WTC11 (cell line): ENCODE measurements at places on chromosomes 7 and 10. TPM values are rescaled to one million over a fixed set of nuclear protein-coding genes. Genes with fewer than 3 reads are reported as not detected.

DNA sequence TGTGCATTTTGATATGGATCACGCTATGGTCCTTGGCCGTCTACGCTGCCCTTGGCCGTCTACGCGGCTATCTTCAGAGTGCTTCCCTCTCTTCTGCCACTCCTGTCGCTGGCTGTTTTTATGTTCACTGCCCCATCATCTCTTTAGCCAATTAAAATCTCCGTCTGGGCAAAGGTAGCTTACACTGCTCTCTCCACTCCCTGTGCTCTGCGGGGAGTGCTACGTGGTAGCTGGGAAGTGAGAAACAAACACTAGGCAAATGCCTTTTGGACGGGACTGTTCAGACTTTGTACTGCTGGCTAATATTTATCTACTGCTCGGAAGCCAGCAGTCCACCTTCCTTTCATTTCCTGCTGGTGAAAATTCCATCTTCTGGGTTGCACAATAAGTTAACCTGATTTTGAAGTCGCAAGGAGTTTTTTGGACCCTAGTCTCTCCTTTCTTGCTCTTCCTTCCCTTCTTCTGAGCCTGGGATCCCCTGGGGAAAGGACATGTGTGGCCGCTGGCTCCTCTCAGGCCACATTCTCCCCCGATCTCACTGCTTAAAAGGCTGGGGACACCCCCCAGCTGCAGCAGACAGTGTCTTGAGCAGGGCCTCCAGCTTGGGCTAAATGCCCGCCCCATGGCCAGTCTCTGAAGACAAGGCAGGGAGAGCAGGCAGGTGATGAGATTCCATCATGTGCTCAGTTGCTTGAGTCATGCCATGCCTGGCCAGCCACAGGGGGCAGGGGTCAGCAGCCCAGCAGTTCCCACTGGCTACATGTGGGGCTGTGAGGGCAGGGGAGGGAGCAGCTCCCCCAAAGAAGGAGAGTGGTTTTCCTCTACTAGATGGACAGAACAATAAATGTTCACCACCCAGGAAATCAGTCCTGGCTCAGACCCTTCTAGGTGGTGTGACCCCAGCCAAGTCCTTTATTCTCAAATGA is 25.5 kb upstream of the RBM33 start:
- no peak overlapping the region for H3K27ac ChIP-seq
- H3K4me3 ChIP-seq = no peak overlapping the region
- DNase-seq = no peak
- peaks cover 33% of the 10 kb centered on the region for H3K36me3 ChIP-seq

- H3K4me3 ChIP-seq = no peak overlapping the region
- DNase-seq = no peak
Observed at GRCh38 chr7:89728481-89728880, 425.8 kb upstream of the STEAP1 start.

Gene PLEKHA1
- total RNA-seq = 34.6 to 46.6 TPM (median 43.7 TPM) in 3 replicates

GRCh38 chr10:32938554-32939061 is 19.4 kb downstream of the ITGB1 start:
- H3K4me1 ChIP-seq = peaks cover 56% of the 10 kb centered on the region
- H3K27me3 ChIP-seq = no peaks in the 10 kb centered on the region
- peak overlapping the region; percentile 77 for H3K27ac ChIP-seq
- H3K36me3 ChIP-seq = peaks cover 11% of the 10 kb centered on the region
- no peak for DNase-seq

DNA sequence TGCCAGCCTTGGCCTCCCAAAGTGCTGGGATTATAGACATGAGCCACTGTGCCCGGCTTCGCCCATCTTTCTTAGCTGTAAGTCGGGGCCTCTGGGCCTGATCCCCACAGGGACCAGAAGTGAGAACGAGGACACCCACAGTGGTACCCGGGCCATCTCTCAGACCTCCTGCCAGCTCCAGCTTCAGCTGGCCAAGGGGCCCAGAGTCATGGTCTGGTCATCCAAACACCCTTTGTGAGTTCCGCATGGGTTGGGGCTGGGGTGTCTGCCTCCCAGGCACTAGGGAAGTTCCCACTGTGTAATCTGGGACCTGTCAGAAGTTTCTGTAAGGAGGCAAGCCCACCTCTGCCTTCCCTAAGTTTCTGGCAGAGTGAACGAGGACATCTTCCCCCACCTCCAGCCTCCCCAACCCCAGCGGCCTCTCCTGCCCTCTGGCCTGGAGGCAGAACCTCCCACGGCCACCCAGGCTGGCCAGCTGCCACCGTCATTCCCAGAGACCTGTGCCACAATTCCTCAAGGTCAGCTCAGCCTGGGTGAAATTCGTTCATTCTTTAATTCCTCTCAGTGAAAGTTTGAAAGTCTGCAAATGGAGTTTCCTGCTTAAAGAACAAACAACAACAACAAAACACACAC is 19.5 kb upstream of the FOXL3 start:
- H3K4me1 ChIP-seq = no peaks in the 10 kb centered on the region
- peaks cover 31% of the 10 kb centered on the region for H3K27me3 ChIP-seq
- no peak for DNase-seq

GRCh38 chr7:82105463-82105862 is 335.6 kb upstream of the HGF start:
- H3K4me1 ChIP-seq = peaks cover 10% of the 10 kb centered on the region
- H3K36me3 ChIP-seq = no peaks in the 10 kb centered on the region
- H3K27ac ChIP-seq = 0 out of 2 replicates have a peak overlapping the region, but pooled peaks have one; percentile 29
- H3K27me3 ChIP-seq = no peaks in the 10 kb centered on the region
- no peak overlapping the region for H3K4me3 ChIP-seq

Gene TEX47
- not detected in 3 replicates for total RNA-seq

DNA sequence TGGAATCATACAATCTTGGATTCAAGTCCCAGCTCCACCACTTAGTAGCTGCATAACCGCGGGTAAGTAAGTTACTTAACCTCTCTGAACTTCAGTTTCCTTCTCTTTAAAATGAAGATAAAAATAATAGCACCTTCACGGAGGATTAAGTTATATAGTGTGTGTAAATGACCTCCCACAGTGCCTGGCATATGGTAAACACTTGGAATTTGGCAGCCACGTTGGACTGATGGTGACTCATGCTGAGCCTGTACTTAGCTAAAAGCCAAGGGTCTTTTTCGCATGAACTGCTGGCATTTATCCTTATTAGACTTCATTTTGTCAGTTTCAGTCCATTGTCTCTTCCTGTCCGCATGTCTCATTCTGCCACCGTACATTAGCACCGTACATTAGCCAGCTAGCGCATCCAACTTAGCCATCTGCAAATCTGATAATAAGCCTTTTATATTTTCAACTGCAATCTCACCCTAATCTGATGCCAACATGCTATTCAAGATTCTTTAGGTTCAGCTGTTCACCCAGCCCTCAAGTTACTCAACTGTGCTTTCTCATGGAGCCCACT is 11.2 kb downstream of the SLC13A4 start:
- H3K36me3 ChIP-seq = no peaks in the 10 kb centered on the region
- H3K27me3 ChIP-seq = no peaks in the 10 kb centered on the region
- DNase-seq = no peak
- H3K4me3 ChIP-seq = no peak overlapping the region

GRCh38 chr7:133827707-133828623 is 299.2 kb upstream of the LRGUK start:
- H3K4me3 ChIP-seq = no peak overlapping the region
- no peaks in the 10 kb centered on the region for H3K27me3 ChIP-seq
- no peaks in the 10 kb centered on the region for H3K4me1 ChIP-seq
- H3K36me3 ChIP-seq = peaks cover 13% of the 10 kb centered on the region
- H3K27ac ChIP-seq = no peak overlapping the region
- DNase-seq = no peak

DNA sequence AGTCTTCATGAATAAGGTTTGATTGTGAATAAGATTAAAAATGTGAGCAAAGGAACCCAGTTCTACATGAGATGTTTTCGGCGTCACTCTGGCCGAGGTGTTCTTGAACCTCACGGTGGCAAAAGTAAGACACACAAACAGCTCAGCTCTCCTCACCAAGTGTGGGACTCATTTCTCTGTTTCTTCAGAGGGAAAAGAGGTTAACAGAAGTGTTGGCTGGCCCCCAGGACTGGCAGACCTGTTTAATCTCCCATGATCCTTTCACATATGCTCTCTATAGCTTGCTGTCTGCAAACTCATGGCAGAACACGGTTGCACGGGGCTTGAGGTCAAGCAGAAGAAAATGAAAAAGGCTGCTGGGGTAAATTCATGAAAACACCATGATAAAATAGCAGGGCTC is 394.4 kb downstream of the CALN1 start:
- no peaks in the 10 kb centered on the region for H3K4me1 ChIP-seq
- no peak for DNase-seq
- no peak overlapping the region for H3K27ac ChIP-seq

Gene TRIM50
- 0.15 to 0.16 TPM in 2 of 3 replicates, not detected in the other for total RNA-seq

GRCh38 chr10:31268444-31269303 is 50.3 kb upstream of the ZEB1 start:
- no peaks in the 10 kb centered on the region for H3K36me3 ChIP-seq
- H3K4me3 ChIP-seq = no peak overlapping the region
- no peak for DNase-seq
- H3K27ac ChIP-seq = no peak overlapping the region

GRCh38 chr10:14491811-14492210 is 161.1 kb upstream of the FRMD4A start:
- H3K27ac ChIP-seq = no peak overlapping the region
- no peaks in the 10 kb centered on the region; the same call in 1 of the 2 replicates for H3K27me3 ChIP-seq
- H3K4me1 ChIP-seq = no peaks in the 10 kb centered on the region
- DNase-seq = no peak
- H3K36me3 ChIP-seq = no peaks in the 10 kb centered on the region

Gene PDE1C
- 0.37 to 0.55 TPM (median 0.41 TPM) in 3 replicates for total RNA-seq

DNA sequence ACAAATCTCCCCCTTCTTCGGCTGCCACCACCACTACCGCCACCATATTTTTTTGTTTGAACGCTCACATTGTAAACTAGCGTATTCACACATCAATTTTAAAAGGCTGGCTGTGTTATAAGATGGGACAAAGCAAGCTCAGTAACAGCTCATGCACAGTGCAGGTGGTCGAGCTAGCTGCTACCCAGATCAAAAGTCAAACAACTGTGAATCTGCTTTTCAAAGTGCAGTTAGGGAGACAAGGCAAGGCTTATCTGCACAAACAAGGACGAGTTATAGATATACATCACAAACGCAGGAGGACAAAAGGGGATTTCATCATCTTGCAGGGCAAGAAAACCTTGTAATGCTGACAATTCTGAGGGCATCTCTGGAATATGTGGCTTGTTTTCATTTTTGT is 231.6 kb downstream of the VTI1A start:
- no peak overlapping the region for H3K4me3 ChIP-seq
- no peak overlapping the region for H3K27ac ChIP-seq
- no peaks in the 10 kb centered on the region for H3K36me3 ChIP-seq
- no peaks in the 10 kb centered on the region for H3K27me3 ChIP-seq
- no peak for DNase-seq
- peaks cover 42% of the 10 kb centered on the region for H3K4me1 ChIP-seq

- H3K36me3 ChIP-seq = peaks cover 29% of the 10 kb centered on the region
- H3K4me1 ChIP-seq = peaks cover 7% of the 10 kb centered on the region
- H3K4me3 ChIP-seq = no peak overlapping the region
- DNase-seq = no peak
Observed at GRCh38 chr7:141675436-141676215, 26.3 kb downstream of the DENND11 start.

- peaks cover 30% of the 10 kb centered on the region for H3K36me3 ChIP-seq
- H3K4me3 ChIP-seq = peak overlapping the region; percentile 89
- peak; percentile 66 for DNase-seq
- peaks cover 61% of the 10 kb centered on the region for H3K4me1 ChIP-seq
Observed at GRCh38 chr7:105876964-105877601, 684 bp upstream of the ATXN7L1 start.

Gene GNAT3
- not detected in 3 replicates for total RNA-seq
